ENCODE measurements at places on chromosomes 3 and 15.

DNA sequence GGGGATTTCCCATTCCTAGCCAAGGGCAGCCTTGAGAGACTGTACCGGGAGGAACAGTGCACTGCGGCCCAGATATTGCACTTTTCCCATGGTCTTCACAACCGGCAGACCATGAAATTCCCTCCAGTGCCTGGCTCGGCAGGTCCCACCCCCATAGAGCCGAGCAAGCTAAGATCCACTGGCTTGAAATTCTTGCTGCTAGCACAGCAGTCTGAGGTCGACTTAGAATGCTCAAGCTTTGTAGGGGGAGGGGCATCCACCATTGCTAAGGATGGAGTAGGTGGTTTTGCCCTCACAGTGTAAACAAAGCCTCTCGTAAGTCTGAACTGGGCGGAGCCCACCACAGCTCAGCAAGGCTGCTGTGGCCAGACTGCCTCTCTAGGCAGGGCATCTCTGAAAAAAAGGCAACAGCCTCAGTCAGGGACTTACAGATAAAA, 156.3 kb downstream of the FRMD5 start:
- DNase-seq: no peak

- no peak for DNase-seq
These were observed 82.7 kb downstream of the TMEM39A start for GRCh38 chr3:119380697-119381096.

DNA sequence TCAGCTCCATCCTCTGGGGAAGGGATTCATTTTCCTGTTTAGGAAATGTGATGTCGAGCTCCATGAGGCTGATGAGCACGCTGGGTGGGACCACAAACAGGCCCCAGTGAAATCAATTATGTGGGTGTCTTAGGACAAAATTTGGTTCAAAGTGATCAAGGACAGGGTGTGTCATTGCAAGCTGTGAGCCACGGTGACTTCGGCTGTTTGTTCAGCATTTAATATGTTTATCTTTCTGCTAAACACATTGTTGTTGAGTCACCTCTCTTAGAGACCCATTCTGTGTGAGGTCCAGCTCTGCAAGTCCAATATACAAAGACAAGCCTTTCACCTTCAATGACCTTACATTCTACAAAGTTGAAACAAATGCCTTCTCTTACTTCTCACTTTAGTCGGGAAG, 41.3 kb downstream of the SSR3 start:
- DNase-seq: no peak

- no peak for DNase-seq
These were observed 166.9 kb upstream of the UMPS start for GRCh38 chr3:124563376-124563775.

GRCh38 chr15:95596496-95596895, 734.0 kb upstream of the NR2F2 start:
- no peak for DNase-seq

GRCh38 chr3:414063-414462, 217.5 kb downstream of the CHL1 start:
- DNase-seq: no peak

DNA sequence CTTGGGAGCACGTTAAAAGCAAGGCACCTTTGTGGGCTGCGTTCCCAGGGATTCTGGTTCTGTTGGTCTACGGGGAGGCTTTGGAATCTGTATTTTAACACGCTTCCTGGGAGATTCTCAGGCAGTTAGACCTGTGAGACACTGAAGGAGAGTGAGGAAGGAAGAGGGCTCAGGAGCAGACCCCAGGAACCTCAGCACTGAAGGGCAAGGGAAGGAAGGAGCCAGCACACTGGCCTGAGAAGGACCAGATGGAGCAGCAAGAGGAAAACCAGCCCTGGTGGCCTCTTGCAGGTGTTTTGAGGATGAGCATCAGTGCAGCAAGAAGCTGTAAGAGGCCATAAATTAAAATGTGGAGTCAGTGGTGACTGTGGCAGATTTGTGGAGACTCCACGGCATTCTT, 146.7 kb downstream of the RPLP1 start:
- DNase-seq: no peak

DNA sequence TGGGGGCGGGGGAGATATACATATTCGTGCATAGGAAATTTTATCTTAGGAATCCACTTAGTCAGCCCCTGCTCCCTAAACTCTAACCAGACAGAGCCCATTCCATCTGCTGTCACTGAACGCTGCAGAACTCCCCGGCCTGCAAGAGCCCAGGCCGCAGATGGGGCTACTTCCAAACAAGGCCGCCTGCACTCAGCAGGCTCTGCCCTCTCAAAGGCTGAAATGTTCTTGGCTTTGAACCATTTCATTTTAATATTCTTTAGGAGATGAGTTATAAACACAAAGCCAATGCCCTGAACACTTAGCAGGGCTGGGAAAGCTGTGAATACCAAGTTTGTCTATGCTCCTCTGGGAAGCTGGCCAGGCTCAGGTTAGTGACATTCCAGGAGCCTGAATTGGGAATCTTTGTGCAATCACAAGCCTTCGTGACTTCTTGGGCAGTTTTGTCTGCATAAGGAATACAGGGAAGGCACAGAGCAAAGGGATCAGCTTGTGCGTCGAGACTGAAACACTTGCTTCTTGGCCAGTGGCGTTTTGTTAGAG, 65.0 kb downstream of the SYNM start:
- DNase-seq: no peak

GRCh38 chr3:30456264-30456663, 150.1 kb upstream of the TGFBR2 start:
- no peak for DNase-seq

DNA sequence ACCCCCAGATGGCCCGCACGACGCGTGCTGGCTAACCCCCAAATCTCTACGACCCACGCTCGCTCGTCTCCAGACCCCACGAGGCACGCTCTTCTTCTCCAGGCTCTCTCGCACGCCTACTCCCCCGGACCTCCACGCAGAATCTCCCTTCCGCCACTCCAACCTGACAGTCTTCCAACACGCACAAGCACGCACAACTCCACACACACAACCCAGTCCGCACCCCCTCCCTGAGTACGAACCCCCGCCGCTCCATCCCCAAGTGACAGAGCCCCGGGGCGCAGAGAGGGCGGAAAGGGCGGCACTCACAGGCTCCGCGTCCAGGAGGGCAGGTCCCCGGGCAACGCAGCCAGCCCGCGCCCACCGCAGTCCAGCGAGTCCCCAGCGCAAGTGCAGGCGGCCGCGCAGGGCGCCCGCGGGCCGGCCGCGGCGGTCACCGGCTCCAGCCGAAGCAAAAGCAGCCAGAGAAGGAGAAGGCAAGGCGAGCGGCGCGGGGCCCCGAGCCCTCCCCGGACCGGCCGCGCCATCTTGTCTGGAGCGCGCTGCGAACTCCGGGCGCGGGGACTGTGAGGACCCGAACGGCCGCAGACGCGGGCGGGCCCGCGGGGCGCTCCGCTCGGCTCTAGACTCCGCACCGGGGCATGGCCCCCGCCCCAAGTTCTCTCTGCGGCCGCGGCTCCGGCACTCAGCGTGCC, 794 bp downstream of the LRIG1 start:
- DNase-seq: peak; percentile 31

- DNase-seq: peak; percentile 26
These were observed 1.2 kb downstream of the PHLDB2 start for GRCh38 chr3:111859974-111860859.
